GM12865 (cell line): ENCODE measurements at places on chromosomes 13 and 19.

- peak; percentile 35 for DNase-seq
Measured at GRCh38 chr13:34842466-34842865, 99.6 kb upstream of the NBEA start.

DNA sequence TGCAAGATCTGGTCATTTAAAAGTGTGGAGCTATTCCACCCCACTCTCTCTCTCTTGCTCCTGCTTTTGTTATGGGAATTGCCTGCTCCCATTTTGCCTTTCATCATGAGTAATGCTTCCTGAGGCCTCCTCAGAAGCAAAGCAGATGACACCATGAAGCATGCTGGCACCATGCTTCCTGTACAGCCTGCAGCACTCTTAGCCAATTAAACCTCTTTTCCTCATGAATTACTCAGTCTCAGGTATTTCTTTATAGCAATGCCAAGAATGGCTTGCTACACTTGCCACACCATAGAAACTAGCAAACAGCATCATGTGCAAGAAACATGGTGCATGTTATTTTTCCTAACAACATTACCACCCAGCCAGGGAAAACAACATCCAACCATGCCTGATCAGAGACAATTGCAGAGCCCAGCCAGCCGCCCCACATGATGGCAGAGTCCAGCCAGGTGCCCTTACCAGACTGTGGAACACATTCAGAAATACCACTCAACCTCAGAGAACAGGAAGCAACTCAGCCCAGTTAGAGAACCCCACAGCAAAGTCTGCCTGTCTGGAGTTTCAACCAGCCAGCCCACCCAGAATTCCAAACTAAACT lies 36.9 kb downstream of the SYDE1 start:
- no peak for DNase-seq

DNA sequence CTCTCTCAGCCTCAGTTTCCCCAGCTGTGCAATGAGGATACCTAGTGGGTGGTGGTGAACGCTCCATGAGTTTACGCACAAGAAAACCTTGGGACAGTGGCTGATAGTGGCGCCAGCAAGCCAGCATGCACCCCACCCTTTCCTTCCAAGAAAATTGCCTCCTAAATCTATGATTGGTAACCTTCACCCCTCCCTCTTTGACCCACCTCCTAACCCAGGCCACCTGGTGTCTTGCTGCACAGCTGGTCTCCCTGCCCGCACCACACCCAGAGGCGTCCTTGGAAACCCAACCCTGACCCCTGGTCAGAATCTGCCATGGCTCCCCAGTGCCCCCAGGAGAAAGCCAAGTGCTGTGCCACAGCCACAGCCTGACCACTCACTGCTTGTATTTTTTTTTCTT lies 22.8 kb upstream of the BCL3 start:
- no peak for DNase-seq

- DNase-seq = no peak
Measured at GRCh38 chr19:5128251-5128935, 159.5 kb downstream of the KDM4B start.

- DNase-seq = peak; percentile 80
Measured at GRCh38 chr13:26186995-26187394, 35.1 kb downstream of the RNF6 start.

- no peak for DNase-seq
Measured at GRCh38 chr19:48818234-48818820, 7.5 kb upstream of the BCAT2 start.

DNA sequence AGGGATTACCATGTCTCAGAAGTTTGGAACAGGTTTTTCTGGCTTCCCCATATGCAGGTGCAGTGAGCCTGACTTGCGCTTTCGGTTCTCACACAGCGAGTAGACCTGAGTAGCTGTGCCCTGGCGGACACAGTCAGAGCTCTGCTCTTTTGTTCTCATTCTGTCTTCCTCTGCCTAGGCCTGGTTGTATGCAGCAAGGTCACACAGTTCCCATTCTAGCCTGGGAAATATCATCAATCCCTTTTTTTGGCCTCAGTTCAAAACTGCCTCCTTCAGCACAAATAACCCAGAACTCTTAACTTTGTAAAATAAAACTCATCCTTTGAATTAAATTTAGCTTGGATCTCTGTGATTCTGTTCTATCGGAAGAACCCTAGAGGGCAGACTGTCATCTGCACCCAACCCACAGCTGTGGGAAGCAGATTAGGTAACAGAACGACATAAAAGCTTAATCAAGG lies 10.2 kb downstream of the OXGR1 start:
- peak; percentile 69 for DNase-seq

DNA sequence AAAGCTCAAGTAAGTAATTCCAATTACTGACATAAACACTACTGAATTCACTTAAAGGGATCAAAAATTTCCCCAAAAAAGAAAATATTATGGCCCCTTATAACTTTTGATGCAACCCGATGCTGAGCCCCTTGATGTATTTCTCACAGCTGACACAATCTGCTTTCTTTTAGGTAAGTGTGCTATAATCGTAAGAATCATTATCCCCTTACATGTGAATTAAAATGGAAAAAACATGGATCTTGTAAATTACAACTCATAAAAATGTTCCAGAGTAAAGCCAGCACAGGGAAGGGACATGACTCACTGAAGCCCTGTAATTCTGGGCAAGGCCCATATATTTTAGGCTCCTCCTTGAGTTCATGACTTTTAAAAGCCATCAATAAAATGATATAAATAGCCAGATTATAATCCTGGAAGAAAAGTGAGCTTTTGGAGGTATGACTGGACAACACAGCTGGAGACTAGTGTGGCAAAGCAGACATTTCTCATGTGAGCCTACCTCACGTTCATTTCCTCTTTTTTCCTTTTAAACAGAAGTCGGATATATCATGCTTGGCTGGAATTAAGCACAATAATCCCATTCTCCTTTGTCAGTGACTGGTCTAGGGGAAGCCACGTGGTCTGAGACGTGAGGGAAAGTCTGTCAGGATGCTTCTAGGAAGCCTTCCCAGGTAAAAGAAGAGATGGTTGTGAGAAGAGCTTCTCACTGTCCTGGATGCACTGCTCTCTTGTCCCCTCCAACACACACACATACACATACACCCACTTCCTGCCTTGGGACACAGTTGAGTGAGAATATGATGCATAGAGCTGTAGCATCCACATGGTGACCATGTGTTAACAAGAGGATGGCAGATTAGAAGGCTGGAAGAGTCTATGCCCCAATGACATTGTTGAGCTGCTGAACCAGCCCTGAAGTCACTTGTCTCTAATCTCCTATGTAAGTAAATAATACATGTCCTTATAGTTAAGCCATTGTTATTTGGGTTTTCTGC lies 165.4 kb downstream of the RGCC start:
- peak; percentile 8 for DNase-seq
